ENCODE measurements at places on chromosomes 6 and 20.

DNA sequence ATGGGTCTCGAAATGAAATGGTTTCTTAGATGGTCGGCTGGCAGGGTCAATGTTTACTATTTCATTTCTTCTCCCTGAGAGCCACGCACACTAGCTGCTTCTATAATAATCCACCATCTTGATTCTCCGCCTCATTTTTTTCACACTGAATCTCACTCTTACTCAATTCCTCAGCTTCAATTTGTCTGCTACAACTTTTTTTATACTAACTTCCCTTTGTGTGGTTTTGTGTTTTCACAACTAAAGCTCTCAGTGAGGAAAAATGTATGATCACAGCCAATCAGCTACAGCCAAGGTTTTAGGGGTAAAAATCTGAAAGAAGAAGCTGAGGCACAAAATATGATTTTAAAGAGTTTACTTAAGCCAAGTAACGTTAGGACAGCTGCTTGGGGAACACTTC, 1309.4 kb downstream of the EPHA7 start:
- no peak for DNase-seq

GRCh38 chr6:10347561-10348327, 67.1 kb downstream of the TFAP2A start:
- DNase-seq, result no peak

DNA sequence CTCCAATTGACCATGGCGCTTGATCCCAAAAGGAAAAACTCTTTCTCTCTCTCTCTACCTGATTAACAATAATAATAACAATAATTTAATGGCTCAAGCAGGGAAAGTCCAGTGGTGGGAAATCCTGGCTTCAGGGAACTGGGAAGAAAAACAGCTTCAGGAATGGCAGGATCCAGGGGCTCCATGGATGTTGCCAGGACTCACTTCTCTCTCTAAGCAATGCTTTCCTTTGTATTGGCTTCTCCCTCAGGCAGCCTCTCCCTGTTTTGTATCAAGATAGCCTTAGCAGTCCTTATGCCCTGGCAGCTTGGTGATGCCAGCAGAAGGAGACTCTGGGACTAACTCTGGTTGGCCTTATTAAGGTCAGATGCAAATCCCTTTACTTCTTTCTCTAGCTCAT, 13.5 kb upstream of the PTGIS start:
- no peak for DNase-seq

GRCh38 chr20:16639027-16639941, 66.0 kb upstream of the KIF16B start:
- no peak for DNase-seq

DNA sequence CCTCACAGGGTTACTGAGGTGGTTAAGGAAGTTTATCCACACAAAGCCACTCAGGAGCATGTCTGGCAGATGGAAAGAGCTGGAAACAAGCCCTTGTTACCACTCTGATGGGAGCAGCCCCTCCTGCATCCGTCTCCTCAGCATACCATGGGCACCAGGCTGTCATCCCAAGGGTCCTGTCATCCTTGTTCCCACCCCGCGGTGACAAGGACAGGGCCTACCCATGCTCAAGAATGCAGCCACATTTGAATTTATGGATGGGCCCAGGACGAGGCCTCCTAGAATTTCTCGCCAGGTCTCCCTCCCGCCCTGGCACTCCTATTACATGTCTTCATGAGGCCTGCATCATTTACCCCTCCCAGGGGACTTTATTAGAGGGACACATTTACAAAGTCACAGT, 60.0 kb downstream of the NPEPL1 start:
- DNase-seq, result peak; percentile 45

DNA sequence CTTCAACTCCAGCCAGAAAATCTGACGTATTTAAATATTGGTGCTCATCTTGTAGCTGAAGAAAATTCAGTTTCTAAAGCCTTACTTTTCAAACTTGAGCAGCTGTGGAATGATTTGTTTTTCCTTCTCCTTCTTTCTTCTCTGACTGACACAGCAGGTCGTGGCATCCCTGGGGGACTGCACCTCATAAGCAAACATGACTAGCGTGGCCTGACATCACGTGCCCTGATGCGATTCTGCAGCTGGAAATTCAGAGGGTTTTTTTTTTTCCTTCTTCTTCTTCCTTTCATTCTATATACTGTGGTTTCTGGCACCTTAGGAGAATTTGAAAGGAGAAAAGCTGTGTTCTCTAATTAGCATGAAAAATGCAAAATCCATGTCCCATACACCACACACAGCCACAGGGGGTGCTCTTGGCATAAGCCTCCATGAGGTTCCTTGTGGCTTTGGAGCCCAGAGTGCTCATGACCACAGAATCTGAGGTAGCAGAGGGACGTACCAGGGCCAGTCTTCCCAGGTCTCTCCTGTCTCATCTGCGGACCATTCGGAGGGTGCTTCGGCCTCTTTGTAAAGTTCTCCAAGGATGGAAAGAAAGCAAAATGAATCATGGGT, 258.5 kb upstream of the CDH4 start:
- DNase-seq, result no peak

- DNase-seq, result no peak
Observed at GRCh38 chr20:34887023-34887422, 10.6 kb downstream of the ACSS2 start.

GRCh38 chr6:15885624-15886023, 222.8 kb upstream of the DTNBP1 start:
- DNase-seq, result no peak

DNA sequence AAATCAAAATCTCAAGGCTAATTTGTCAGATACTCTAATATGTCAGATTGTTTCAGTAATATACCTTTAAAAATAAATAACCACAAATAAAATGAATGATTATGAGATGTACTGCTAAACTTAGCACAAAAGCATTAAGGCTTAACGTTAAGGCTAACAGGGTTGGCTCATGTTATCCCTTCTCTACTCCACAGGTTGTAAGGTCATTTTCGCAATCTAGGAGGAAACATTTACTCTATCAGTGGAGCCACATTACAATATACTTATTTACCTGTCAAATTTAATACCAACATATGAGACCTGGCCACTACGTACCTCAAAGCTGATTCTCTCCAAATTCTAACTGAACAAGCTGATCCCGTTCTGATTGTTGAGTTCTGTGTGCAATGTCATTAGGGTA, 95.7 kb downstream of the RCAN2 start:
- DNase-seq, result no peak

DNA sequence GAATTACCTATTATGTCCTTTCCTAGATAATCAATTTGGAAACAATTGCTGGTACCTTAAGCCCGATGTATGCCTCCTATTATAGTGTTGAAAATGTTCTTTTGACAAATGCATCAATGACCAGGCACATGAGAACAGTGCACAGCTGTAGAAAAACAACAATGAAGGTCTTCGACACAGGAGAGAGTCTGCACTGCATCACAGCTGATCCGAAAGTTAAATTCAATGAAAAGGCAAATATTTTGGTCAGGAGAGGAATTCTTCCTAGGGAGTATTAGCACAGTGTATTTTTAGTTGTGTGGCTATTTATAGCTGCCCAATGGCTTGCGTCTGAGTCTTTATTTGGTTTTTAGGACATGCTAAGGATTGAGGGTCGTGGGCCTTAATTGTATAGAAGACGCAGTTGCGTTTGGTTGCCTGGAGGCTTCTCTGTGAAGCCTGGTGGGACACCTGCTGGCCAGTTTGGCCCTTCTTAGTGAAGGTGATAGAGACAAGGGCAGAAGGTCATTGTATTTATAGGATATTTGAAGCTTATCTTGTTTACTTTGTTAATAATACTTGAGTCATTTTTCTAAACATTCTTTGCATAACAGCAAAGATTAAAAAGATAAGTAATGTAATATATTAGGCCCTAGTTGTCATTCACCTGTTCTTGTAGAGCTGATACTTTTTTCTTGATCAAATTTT, 72.3 kb downstream of the CDYL start:
- no peak for DNase-seq

DNA sequence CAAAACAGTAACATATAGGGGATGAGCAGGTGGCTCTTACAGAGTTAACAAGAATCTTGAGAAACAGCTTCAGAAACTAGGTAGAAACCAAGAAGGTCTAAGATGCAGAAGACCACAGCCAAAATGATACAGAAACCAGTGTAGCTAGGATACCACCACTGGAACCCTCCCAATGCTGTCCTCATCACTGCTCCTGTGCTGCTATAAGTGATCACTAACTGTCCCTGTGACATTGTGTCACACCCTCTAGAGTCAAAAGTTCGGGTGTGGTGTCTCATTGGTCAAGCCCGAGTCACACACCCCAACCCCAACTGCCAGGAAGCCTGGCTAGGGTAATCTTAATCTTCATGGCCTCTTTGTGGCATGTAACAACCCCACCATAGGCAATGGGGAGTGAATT, 153.1 kb downstream of the RCAN2 start:
- DNase-seq, result no peak

DNA sequence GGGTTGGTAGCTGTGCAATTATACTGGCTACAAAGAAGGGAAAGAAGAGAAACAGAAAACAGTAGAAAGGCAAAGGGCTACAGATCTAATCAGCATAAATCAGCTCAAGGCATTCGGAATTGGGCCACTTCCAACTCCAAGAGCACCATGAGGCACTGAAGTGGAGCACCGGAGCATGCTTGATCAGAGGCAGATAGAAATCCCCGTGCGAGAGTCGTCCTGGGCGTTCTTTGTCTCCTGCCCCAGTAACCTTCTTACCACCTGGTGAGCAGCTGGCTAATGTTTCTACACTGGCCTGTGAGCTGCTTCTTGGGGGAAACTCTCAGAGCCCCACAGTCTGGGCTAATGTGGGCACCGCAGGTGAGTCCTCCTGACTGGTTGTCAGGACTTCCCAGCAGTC, 16.7 kb downstream of the NEDD9 start:
- no peak for DNase-seq

All from type B pancreatic cell (in vitro differentiated cells).